HT-29 (cell line): ENCODE measurements at places on chromosomes 4 and X. TPM values are rescaled to one million over a fixed set of nuclear protein-coding genes. Genes with fewer than 3 reads are reported as not detected.

Gene PLAC8
- 9.8 and 10.8 TPM in 2 replicates for total RNA-seq

Gene UBA1
- 323 and 337 TPM in 2 replicates for total RNA-seq

Gene BTK
- total RNA-seq = not detected in 2 replicates

Gene HELQ
- total RNA-seq = 5.2 and 10.4 TPM in 2 replicates

Gene SPANXC
- not detected in 2 replicates for total RNA-seq

Gene RASSF6
- 2.3 and 3.9 TPM in 2 replicates for total RNA-seq

GRCh38 chr4:120830204-120830603 lies 92.3 kb downstream of the PRDM5 start:
- no peak for DNase-seq

DNA sequence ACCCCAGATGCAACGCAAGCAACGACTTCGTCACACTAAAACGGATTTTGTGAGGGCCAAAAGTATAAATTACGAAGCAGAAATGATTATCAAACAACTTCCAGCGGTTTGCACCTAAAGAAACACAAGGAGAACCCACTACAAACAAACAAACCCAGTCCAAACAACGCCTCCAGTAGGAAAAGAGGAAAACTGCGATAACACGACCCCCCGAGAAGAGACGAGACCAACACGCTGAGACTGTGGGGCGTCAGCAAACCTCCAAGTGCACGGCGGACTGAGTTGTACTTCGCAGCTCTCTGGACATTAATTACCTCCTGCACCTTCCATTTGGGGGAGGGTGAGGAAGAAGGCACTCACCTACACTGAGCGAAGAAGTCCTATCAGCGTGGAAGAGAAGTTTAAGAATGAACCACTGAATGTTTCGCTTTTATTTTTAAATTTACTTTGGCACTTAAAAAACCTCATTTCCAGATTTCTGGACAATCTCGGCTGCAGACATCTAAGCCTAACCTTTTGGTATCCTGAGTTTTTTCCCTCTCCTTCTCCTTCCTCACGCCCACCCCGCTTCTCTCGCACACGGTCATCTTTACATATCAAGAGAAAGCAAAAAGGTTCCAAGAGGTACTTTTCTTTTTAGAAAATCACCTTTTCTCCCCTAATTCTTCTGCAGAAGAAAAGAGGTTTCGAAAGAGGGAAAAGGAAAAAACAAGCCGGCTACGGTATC lies at the start of gene MAB21L2:
TSS of gene MAB21L2 (plus strand) at position 6 of the 727 bp plus-strand sequence. CDS start 879 bp downstream, outside the sequence.
- no peak for DNase-seq

GRCh38 chr4:76615999-76616398 lies 181.0 kb downstream of the SHROOM3 start:
- DNase-seq = no peak

- DNase-seq = no peak
These were observed 3.0 kb upstream of the ATP1B4 start for GRCh38 chrX:120358737-120359456.

DNA sequence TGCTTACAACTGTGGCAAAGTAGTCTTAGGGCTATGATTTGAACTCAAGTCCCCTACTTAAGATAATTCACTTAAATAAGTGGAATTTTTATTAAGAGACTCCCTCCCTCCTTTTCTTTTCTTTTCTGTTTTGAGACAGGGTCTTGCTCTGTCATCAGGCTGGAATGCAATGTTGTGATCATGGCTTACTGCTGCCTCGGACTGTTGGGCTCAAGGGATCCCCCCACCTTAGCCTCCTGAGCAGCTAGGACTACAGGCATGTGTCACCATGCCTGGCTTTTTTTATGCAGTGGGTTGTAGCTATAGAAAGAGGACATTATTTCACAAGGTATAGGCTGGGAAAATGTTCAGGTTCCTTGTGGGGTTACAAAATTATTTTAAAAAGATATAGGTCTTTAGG lies 19.2 kb downstream of the DIAPH2 start:
- no peak for DNase-seq

- DNase-seq = no peak
These were observed 24.2 kb downstream of the SUV39H1 start for GRCh38 chrX:48720577-48721250.

- DNase-seq = peak; percentile 84
These were observed 24.4 kb downstream of the TXK start for GRCh38 chr4:48109413-48110263.

DNA sequence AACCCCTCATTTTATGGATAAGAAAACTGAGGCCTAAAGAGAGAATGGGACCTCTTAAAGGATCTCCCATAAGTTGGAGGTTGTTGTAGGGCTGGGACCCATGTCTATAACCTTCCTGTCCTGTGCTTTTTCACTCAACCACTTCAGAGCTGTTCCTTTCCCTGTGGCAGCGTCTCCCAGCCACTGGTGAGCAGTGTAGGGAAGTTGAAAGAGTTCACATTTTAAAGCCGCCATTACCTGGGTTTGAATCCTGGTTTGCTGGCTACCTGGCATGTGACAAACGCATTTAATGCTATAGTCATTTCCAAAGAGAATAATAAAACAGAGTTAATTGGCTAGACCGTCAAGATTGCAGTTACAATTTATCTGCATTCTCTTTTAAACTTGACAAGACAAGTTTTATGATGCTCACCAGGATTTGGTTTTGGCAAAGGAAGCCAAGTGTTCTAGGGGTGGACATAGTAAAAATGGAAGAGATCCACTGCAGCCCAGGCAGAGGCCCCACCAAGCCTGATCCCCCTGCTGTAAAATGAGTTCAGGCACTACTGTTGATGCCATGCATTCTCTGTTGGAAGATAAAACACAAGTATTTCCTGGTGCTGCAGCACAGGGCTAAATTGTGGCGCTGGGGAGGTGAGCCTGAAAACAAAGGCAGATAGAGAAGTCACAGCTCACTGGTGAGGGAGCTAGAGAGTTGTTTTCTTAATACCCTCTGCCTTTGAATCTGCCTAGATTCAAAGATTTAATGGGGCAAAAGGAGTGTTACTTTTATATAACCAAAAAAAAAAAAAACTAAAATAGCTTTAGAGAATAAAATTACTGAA lies 218.7 kb downstream of the NWD2 start:
- peak; percentile 80 for DNase-seq

GRCh38 chr4:64121803-64122202 lies 287.4 kb downstream of the TECRL start:
- DNase-seq = no peak

- DNase-seq = no peak
These were observed 43.9 kb upstream of the FAM9A start for GRCh38 chrX:8845060-8845459.

GRCh38 chr4:106022454-106022853 lies 127.2 kb downstream of the NPNT start:
- no peak for DNase-seq

GRCh38 chr4:188660796-188661195 lies 521.6 kb downstream of the TRIML1 start:
- no peak for DNase-seq

DNA sequence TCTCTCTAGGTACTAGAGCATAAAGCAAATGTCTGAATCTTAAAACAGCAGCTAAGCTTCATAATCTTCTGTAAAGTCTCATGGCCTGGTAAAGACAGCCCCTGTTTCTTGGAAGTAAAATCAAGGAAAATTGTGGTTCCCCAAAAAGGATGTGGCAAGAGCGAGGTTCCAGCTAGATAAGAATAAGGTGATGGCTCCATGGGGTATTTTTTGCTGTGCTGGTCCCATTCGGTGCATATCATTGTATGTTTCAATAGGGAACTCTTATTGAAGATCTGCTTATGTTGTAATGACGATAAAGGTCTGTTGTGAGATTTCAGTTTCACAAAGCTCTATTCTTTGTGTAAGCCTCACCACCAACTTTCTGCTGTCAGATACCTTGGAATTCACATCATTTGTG lies 316.9 kb upstream of the NOCT start:
- no peak for DNase-seq

DNA sequence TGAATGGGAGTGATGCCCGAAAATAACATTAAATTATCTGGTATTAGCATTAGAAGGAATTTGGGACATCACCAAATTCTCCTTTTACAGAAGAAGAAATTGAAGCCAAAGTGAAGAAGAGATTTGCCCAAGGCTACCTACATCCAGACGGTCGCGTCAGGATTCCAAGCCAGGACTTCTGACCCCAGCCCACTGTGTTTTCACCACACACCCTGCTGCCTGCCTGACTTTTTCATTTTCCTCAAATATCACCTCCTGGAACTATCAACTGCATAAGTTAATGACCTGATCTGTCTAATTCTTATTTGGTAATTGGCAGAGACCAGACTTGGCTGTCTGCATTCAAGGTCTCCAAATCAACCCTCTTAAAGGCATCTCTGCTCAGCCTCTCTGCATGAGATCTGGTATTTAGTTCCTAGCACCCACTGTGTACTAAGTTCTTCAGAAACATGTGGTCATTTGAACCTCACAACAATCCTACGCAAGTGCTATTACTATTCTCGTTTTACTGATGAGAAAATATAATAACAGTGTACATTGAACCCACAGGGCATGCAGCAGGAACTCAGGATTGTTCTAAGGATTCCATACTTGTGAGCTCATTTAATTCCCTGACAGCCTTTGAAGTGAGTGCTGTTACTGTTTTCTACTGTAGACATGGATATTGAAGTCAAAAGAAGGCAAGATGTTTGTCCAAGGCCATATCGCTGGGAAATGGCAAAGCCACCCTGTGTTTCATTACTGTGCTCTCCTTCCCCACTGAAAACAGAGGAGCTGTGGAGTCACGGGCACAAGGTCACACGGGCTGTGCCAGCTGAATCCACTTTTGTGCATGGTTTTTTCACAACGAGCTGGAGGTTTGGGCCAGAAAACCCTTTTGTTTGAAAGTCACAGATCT lies 195.2 kb upstream of the C1QTNF7 start:
- no peak for DNase-seq

DNA sequence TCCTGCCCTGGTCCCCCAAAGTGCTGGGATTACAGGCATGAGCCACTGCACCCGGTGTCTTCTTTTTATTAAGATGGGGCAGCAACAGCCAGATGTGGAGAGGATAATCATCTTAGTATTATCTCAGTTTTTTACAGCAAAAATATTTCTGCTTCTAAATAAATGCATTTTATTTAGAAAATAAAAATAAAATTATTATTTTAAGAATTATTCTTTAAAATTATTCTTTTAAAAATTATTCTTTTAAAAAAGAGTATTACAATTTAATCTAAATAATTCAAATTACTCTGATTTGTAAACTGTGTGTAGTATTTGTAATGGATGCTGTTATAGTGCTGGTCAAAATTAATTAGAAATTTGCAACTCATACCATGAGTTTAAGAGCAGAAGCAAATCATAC lies 67.6 kb downstream of the ARFIP1 start:
- no peak for DNase-seq

- DNase-seq = no peak
These were observed 849.4 kb downstream of the FSTL5 start for GRCh38 chr4:161314371-161314770.
